ENCODE measurements at places on chromosomes 6 and 20. TPM values are rescaled to one million over a fixed set of nuclear protein-coding genes. Genes with fewer than 3 reads are reported as not detected.

DNA sequence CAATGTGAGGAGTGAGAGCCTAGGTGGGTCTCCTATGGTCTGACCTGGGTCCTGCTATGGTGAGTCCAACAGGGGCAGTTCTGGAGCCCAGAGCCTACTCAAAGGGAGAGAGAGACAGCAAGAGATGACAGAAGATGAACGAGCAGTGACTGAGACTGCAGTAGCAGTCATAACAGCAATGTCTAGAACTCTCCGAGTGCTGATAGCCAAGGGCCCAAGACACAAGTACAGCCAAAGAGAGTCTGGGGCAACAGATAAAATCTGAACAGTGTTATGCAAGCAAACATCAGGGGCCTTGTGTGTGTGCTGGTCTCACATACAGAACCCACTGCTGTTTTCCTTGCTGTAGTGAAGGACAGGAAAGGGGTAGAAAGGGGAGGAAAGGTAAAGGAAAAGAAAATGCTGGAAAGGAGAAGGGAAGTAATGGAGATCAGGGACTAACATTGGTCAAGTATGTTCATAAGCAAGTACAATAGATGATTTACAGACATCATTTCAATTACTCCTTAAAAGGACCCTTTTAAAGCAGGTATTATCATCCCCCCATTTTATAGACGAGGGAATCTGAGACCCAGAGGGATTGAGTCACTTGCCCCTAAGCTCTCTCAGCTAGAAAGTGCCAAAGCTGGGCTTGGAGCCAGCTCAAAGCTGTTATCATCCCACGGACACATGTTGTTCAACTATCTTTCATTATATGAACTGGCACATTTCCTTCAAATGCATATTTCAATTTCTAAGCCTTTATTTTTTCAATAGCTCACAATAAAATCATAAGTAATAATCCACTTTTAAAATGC is 182.3 kb upstream of the RAB32 start:
- no peaks in the 10 kb centered on the region for H3K36me3 ChIP-seq
- H3K4me3 ChIP-seq = no peak overlapping the region
- no peaks in the 10 kb centered on the region for H3K27me3 ChIP-seq
- no peak for DNase-seq
- peaks cover 19% of the 10 kb centered on the region for H3K4me1 ChIP-seq

The ANKRD66 gene
- not detected for total RNA-seq

The KIAA0408 gene
- 12.2 TPM for total RNA-seq

The SAMD5 gene
- total RNA-seq = not detected

The CPNE5 gene
- 4.0 TPM for total RNA-seq

The POU5F1 gene
- total RNA-seq = not detected

The BMP2 gene
- total RNA-seq = not detected

Measured in activated CD4-positive, alpha-beta memory T cell treated with anti-CD3 and anti-CD28 coated beads, Interleukin-2, amount 10 ng/mL, durations not matched to agents 7 days and 5 days (primary cell).